GM13976 (cell line): ENCODE measurements at places on chromosomes 12 and 14.

DNA sequence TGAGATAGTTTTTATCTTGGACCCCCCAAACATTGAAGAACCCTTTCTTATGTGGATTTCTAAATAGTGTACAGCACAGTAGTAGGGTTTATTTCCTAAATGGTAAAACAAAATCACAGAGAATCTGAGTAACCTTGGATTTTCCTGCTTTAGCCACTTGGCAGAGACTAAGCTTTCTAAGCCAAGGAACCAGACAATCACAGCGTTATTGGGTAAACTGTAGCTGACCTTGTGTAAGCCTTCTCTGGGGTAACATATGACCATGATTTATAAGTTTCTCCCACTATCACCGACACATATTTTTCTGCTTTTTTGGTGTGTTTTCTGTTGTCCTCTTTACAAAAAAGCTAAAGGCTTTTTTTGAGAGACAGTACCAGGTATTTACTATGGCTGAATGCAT is 136.3 kb upstream of the PZP start:
- DNase-seq = no peak

DNA sequence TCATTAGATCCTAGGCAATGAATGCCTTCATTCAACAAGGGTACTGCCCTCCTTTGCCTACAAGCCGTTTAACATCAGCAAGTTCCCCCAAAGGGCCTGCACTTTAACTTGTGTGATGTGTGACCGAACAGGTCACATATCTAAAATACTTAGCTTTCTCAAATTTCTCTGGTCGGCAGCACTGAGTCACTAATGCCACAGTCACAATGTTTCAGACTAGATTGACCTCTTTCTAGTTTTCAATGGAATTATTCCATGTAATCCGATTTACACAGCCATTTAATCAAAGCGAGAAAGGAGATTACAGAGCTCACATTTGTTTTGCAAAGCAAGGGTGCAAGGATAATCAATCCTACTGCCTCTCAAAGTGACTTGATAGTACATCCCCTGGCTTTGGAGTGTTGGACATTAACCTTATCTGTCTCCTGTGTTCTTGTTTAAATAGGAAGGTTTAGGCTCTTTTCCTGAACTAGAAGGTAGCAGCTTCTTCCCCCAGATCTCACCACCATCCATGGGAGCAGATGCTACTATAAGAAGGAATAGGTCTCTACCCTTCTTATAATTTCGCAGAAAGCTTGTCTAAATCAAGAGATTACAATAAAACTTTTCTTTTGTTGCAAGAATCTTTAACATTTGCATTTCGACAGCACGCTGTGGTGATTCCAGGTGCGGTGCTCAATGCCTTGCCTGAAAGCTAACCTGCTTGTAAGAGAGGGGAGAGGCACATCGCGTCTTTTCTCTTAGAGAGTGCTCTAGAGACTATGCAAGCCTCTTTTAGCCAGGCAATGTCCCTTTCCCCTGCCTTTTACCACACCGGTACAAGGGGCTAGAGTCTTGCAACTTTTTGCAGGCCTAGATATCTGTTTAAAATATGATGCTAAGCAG is 1.8 kb downstream of the KITLG start:
- no peak for DNase-seq

- no peak for DNase-seq
Measured at GRCh38 chr14:75723716-75724115, 62.7 kb downstream of the TTLL5 start.

GRCh38 chr14:49527221-49527620 is 59.0 kb downstream of the RPS29 start:
- no peak for DNase-seq

DNA sequence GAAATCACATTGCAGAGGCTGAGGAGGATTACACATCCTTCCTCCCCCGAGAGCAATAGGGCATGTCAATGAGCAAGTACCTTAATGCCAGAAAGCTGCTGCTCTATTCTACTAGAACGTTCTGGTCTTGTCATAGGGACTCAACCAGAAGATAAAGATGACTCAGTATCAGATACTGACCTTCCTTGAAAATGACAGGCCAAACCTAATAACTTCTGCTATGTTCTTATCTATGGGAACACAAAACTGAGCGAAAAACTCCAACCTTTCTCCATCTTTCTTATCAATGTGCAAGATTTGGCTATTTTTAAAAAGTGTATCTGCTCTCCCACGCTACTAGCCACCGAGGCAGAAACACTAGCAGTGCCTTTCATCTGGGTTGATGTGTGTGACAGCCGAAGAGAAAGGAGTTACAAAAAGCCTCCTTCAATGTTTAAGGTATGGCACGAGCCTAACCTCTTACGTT is 5.5 kb downstream of the CCDC92 start:
- no peak for DNase-seq

DNA sequence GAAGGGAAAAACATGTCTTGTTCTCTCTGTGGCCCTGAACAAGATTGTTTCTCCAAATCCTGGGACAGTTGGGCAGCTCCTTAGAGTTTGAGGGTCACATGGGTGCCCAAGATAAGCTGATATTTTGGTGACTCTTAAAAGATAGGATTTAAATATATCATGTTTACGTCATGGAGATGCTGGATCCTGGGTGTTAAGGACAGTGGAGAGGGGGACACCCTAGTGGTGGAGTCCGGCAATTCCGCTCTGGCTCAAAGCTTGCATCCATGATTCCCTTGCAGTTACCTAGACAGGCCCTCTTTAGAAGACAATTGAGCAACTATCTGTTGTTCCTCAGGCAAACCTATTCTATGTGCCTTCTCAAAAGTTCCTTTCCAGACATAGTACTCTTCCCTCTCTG is 101.8 kb downstream of the CMKLR1 start:
- no peak for DNase-seq

DNA sequence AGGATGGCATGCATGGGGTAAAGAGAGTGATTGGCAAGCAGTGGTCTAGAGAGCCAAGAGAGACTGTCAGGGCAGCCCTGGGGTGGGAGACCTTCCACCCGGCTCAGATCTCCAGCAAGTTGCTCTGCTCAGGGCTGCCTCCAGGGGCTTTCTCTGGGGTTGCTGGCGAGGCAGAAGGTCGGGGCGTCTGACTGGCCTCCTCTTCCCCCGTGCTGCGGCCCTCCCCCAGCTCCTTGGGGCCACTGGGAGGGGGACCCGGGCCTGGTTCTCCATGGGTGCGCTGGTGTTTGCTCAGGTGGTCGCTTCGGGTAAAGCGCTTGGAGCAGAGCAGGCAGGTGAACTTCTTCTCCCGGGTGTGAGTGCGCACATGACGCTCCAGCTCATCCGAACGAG is 6.6 kb upstream of the AAAS start:
- DNase-seq = no peak

- no peak for DNase-seq
Measured at GRCh38 chr14:22002860-22003284, 329.3 kb upstream of the OR4E1 start.

GRCh38 chr12:31737763-31738162 is 8.9 kb upstream of the AMN1 start:
- no peak for DNase-seq

DNA sequence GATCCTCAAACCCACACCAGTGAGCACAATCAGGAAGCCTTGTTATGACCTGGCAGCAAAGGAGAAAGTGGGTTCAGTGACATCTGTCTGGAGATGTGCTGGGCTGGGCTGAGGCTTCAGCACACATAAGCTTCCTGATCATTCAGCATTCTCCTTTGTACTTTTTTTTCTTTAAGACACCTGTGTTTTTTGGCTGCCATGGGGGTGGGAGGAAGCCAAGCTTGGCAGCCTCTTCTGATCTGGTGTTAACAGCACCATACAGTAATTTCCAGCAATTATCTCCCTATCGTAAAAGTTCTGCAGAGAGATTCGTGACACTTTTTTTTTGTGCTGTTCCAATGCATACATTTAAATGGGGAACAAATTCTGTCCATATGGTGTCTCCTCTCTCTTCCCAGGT is 38.9 kb upstream of the RASSF3 start:
- no peak for DNase-seq

GRCh38 chr14:36947362-36947761 is 225.0 kb downstream of the SLC25A21 start:
- no peak for DNase-seq

DNA sequence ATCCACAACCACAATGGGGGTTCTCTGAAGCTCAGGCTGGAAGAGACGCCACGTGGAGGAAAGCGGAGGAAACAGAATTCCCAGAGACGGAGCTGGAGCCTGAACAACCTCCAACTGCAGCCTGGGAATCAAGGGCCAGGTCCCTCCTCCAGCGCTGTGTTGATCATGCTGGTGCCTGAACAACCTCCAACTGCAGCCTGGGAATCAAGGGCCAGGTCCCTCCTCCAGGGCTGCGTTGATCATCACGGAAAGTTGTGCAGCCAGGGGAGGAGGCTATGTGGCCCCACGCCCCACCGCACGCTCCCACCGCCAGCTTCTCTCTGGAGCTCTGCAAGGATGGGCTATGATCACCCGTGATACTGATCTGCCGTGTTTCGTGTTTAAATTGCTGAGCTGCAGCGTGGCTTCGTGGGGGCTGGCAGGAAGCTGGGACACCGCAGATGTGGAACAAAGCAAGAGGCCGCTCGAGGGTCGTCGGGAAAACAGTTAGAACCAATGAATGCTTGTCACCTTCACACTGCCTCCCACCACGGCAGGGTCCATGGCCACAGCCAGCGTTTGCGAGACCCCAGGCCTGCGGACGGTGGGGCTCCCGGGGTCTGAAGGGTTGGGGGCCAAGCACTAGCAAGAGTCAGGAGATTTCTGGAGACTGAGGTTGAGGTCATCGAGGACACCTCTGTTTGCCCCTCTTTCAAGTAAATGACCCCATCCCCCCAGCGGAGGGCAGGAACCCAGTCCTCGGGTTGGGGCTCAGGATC is 51.8 kb upstream of the FBRSL1 start:
- DNase-seq = no peak

DNA sequence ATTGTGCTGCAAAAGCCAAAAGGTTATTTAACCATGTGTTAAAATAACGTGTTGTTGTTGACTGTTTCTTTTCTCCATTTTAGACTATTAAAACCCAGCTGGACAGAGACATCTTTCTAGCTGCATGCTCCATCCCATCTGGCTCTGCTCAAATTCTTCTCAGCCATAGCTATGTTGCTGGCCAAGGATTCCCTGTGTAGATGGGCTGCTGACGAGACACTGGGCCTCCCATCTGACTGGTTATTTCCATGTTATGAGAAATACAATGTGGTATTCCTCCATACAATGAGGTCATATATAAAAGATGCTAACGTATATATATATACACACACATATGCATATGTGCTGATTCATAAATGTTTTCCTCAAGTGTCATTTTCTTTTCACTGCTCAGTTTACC is 30.1 kb downstream of the MED13L start:
- no peak for DNase-seq

DNA sequence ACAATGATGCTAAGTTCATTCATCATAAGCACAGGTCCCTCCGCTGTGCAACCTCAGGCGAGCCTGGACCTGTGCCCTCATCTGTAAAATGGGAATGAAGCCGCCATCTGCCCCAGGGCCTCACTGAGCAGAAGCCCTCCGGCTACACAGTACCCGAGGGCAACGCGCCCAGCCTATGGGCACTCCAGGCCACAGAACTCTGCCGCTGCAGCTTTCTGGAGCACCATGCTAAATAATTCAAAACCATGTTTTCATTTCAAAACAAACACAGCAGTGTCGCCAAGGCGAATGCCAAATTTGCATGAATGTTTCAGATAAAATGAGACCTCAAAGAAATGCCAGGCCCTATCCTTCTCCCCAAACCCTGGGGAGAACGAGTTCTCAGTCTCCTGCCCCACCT is 4.0 kb downstream of the NCOR2 start:
- no peak for DNase-seq

DNA sequence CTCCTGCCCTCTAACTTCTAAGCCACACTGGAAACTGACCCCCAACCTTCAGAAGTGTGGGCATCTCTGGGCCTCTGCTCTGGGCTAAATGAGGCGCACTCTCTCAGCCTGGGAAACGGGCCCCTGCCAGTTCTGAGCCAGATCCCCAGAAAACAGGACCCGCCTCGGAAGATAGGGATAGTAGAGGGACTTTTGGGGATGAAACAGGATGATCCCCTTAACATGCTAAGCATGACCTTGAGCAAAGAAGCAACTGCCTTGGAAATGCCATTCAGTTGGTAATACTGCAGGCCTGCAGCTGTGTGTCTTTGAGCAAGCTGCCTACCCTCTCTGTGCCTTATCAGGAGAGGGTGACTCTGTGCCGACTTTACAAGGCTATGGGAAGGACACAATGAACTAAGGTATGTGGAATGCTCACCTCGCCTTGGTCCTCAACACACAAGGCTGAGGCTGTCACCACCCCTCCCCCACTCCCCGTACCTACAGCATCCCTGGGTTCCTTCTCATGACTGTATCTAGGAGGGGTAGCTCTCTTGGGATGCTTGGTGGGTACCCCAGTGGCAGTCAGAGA is 54.0 kb downstream of the NCOR2 start:
- DNase-seq = no peak

- peak; percentile 72 for DNase-seq
Measured at GRCh38 chr14:69481815-69482568, 2.5 kb upstream of the PLEKHD1 start.

- DNase-seq = peak; percentile 9
Measured at GRCh38 chr14:31843361-31844091, 233.6 kb upstream of the ARHGAP5 start.

DNA sequence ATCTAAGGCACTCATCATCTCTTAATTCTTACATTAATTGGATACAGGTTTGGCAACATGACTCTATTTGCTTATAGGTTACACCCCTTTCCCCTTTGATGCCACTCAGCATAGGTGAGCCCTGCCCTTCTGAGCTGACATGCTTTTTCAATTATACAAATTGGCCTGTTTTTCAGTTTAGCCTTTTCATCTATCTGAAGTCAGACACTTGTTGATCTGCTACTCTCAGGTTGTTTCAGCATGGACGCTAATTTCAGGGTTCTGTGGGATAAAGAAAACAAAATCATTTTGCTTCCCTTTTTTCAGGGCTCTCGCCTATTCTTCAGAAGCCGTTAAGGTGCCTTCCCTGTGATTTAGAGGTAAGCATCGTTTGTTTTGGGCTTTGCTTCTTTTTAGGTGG is 55.3 kb downstream of the DACT1 start:
- no peak for DNase-seq

- peak; percentile 94 for DNase-seq
Measured at GRCh38 chr14:105351920-105352851, 37.6 kb downstream of the PACS2 start.

- DNase-seq = no peak
Measured at GRCh38 chr14:70845601-70846000, 36.3 kb upstream of the MAP3K9 start.

GRCh38 chr12:104551-105081 is 38.0 kb downstream of the IQSEC3 start:
- DNase-seq = no peak

- no peak for DNase-seq
Measured at GRCh38 chr12:28925719-28926376, 223.2 kb upstream of the FAR2 start.

- DNase-seq = no peak
Measured at GRCh38 chr12:65595016-65595560, 229.2 kb upstream of the HMGA2 start.

- no peak for DNase-seq
Measured at GRCh38 chr12:26422839-26423398, 227.5 kb downstream of the SSPN start.
